GOT3 (cell line): ENCODE measurements at places on chromosomes 5 and 9.

- no peak for DNase-seq
Observed at GRCh38 chr9:98074115-98074990, 17.8 kb downstream of the NANS start.

- no peak for DNase-seq
Observed at GRCh38 chr9:119412399-119412798, 43.2 kb upstream of the BRINP1 start.

- no peak for DNase-seq
Observed at GRCh38 chr9:129702589-129703520, 37.4 kb downstream of the PRRX2 start.

DNA sequence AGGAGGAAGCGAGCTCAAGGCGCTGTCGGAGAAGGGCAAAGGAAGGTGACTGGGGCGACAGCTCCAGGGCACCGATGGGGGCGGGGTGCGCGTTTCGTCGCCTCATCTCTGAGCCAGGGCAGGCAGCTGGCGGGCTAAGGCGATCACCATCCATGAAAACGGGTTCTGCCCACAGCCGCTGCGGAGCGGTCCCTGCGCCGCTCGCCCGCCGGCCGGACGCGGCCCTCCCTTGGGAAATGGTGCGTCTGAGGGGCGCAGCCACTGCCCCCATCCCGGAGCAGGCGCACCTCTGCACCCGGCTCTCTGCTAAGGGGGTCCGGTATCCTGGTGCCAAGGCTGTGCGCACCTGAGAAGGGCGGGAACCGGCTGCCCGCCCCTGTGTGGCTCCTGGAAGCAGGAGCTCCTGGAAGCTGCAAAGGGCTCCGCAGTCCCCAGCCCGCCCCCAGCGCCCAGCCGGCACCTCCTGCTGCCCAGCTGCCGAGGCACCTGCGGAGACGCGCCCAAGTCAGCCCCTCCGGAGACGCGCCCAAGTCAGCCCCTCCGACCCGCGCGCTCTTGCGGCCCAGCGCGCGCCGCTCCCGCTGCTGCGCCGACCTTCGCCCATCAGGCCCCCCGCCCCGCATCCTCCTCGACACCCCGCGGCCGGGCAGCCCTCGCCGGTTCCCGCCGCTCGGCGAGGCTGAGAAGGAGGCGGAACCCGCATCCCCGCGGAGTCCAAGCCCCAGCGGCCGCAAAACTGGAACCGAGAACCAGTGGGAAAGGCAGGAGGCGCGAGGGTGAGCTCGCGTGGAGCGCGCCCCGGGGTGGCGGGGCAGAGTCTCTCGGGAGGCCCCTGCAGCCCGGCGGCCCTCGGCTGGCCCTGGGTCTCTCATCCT, 757 bp downstream of the ANKRD34B start:
- DNase-seq: no peak

- DNase-seq: no peak
Observed at GRCh38 chr5:175675873-175676272, 18.0 kb downstream of the HRH2 start.

DNA sequence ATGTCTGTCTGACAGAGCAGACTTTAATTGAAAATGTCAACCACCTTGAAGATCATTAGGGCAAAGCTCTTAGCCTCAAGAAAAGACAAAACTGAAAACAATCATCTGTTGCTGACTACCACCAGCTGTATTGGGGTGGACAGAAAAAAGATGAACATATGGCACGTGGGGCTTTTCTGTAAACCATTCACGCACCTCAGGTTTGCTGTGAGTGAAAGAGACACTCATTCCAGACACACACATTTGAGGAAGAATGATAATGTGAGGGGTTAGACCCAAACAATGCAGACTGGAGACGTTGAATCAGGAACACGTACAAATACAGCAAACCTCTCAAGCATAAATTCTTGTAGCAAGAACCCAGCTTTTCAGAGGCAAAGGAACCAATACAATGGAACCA, 158.7 kb downstream of the EBF1 start:
- DNase-seq: no peak

DNA sequence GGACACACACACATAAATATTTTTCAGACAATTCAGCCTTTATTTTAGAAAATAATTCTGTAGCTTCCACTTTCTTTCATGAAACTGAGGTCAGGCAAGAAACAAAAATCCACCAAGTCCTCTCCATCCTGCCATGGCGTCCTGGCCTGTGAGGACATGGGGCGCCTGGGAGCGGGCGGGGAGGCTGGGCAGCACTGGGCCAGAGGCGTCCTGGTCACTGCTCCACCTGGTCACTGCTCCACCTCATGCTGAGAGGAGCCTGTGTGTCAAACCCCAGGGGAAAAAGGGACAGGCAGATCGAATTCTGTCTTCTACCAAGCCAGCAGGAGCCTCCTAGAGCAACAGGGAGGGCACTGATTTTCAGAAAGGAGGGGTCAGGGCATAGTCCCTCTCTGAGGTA, 12.1 kb downstream of the MGAT1 start:
- DNase-seq: no peak

- no peak for DNase-seq
Observed at GRCh38 chr9:134360897-134361296, 34.6 kb downstream of the RXRA start.

GRCh38 chr5:51968756-51969155, 585.5 kb downstream of the ISL1 start:
- DNase-seq: no peak

GRCh38 chr5:157520911-157521703, 54.5 kb downstream of the ADAM19 start:
- DNase-seq: no peak

GRCh38 chr5:76099756-76100155, 16.6 kb downstream of the SV2C start:
- no peak for DNase-seq

- no peak for DNase-seq
Observed at GRCh38 chr5:8436924-8437323, 568.0 kb downstream of the MTRR start.

DNA sequence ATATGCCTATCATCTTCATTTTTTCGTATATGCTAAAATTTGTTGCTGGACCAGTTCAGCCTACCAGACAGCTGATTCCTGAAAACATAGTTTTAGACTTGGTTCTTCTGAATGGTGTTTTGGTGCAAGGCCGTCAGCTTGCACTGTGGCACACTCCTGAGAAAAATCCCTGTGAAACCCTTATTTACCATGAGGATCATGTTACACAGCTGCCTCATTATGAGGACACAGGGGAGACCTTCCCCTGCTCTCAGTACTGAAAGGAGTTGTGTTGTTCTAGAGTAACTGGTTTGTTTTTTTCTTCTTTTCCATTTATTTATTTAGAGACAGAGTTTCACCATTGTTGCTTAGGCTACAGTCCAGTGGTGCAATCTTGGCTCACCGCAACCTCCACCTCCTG, 37.6 kb downstream of the MAST4 start:
- DNase-seq: no peak

GRCh38 chr9:99071313-99072039, 33.4 kb upstream of the TGFBR1 start:
- no peak for DNase-seq

GRCh38 chr5:142906863-142907671, 136.9 kb downstream of the ARHGAP26 start:
- no peak for DNase-seq

GRCh38 chr9:71793386-71794105, 25.2 kb upstream of the CEMIP2 start:
- no peak for DNase-seq

GRCh38 chr9:30977965-30978364, 1406.5 kb upstream of the ACO1 start:
- no peak for DNase-seq

GRCh38 chr9:38196714-38197113, 127.7 kb upstream of the SHB start:
- no peak for DNase-seq

DNA sequence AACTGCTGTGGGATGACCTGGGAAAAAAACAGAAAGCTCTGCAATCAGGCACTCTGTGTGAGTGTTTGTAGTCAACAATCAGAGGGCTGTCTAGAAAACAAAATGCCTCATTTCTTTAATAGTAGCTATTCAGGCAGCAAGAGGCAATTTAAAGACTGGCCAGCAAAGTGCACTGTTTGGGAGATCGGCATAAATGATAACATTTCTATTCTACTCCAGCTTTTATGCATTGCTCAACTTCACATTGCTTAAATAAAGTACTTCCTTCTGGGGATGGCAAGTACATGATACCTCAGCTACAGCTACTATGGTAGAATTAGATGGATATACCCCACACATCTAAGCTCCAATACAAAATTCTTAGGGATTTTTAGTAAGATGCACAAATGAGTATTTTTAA, 193.1 kb downstream of the DCP2 start:
- no peak for DNase-seq

DNA sequence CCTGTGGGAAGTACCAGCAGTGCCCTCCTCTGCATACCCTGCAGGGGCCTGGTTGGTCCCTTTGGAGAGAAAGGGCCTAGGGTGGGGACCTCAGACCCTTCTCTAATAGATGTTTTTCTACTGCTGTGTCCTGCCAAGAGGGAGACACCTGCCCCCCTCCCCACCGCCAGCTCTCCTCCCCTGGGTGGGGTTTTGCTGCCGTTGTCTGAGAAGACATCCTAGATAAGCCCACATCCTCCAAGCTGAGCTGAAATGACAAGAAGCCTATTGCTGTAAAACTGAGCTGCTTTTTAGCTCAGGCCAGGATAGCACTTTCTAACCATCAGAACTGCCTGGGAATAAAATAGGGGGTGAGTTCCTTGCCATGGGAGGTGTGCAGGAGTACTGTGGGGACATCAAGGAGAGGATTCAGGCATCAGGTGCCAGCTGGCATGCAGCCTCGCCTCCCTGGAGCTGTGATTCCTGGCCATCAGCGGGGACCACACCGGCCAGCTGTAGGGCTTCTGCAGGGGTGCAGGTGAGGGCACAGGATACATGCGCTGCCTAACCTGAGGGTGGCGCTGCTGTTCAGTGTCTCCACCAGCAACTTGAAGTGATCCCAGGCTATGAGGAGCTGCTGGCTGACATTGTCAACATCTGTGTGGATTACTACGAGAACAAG, 37.9 kb downstream of the CYFIP2 start:
- no peak for DNase-seq

GRCh38 chr5:141714542-141715310, 32.7 kb upstream of the ARAP3 start:
- no peak for DNase-seq

GRCh38 chr5:132270335-132270665, 12.8 kb downstream of the PDLIM4 start:
- DNase-seq: no peak

DNA sequence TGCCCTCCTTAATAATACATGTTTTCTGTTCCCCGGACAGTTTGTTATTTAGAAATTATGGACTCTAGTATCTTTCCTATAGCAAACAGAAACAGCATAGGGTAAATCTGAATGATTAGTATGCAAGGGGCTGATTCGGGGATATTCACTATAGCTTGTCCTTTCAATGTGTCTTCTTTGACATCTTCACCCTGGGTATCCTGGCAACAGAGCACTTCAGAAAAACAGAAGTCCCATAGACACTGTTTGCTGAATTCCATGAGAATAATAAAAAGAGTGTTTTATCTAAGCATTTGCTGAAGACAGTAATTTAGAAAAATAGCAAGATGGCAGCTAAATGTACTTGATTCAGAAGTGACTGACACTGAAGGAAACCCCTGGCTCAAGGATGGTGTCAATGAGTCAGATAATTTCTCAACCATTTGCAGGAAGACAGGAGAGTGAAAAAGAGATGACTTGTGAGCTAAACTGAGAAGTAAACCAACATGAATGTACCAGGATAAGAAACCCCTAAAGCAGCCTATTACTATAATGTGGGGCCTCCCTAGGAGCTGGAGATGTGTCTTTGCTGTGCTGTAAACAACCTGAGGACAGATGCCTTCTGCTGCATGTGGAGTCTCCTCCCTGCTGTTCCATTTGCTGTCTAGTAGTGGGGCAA, 246.2 kb downstream of the MAN2A1 start:
- no peak for DNase-seq

- no peak for DNase-seq
Observed at GRCh38 chr5:72122602-72123001, 15.3 kb downstream of the MAP1B start.

DNA sequence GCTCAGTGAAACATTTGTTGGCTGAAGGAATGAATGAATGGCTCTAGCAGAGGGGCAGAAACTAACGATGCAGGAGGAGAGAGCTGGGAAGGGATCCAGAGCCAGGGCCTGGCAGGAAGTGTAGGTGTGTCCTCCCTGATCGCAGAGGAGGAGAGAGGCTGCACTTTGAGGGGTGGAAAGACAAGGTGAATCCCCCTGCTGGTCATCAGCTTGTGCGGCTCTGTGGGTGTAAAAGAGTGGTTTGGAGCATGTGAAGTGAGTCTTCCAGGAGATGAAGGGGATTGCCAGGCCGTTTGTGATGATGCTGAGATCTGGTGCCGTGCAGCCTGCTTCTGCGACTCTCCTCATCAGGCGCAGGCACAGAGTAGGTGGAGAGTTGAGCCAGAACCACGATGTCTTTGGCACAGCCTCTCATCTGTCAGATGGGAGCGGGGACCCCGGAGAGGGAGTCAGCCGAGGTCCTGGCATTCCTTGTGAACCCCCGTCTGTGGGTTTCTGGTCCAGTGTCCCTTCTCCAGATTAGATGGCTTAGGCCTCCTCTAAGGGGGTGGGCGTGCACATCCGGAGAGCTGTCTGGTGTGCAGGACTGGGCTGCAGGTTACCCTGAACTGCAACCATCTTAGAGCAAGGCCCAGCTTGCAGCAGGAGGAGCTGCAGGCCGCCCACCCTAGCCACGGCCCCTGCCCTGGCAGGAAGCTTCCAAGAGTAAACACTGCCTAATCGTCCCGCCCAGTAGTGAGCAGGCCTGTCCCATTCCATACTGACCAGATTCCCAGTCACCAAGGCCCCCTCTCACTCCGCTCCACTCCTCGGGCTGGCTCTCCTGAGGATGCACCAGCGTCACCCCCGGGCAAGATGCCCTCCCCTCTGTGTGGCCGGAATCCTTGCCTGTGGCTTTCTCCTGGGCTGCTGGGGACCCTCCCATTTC, at the start of gene ADAMTS13:
TSS of gene ADAMTS13 (plus strand) at position 753 of the 928 bp plus-strand sequence. CDS start at position 830, 77 bp downstream.
- DNase-seq: no peak

DNA sequence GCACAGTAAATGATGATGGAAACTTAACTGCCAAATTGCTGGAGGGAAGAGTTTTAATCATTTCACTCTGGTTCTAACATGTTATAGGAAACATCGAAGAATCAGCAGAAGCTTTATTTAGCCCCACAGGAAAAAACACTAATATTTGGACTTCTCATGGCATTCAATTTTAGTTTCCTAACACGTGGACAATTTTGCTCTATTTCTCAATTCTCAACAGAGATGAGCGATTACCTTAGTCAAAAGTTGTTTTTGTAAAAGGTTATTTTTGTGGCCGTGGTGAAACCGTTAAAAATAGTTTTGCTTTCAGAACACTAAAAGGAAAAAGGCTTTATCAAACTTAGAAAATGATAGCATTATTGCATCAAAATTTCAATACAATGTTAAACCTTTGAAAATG, 235.2 kb downstream of the PLK2 start:
- no peak for DNase-seq

GRCh38 chr9:122131401-122132001, 28.1 kb downstream of the NDUFA8 start:
- DNase-seq: no peak

- DNase-seq: no peak
Observed at GRCh38 chr5:170817195-170817594, 33.7 kb downstream of the GABRP start.

- DNase-seq: no peak
Observed at GRCh38 chr5:69000216-69000919, 93.4 kb upstream of the SLC30A5 start.
